ENCODE measurements at places on chromosomes 7 and 10.

- DNase-seq, result no peak
Measured at GRCh38 chr10:84238909-84239308, 2.4 kb downstream of the LRIT1 start.

DNA sequence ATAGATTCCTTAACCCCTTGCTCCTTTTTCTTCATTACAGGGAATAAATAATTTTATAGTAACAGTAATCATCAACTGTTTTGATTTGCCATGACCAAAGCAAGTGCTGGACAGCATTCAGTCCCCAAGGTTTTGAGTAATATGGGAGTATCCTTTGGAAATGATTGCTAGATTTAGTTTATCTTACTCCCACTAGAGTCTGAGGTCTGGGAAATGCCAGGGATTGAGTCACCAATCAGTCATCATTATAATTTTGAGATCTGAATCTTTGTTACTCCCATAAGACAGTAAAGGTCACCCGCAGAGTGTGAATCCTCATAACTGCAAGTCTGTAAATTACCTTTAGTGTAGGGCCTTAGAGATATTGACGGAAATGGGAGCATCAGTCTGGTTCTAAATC lies 133.7 kb upstream of the SEMA3E start:
- no peak for DNase-seq

DNA sequence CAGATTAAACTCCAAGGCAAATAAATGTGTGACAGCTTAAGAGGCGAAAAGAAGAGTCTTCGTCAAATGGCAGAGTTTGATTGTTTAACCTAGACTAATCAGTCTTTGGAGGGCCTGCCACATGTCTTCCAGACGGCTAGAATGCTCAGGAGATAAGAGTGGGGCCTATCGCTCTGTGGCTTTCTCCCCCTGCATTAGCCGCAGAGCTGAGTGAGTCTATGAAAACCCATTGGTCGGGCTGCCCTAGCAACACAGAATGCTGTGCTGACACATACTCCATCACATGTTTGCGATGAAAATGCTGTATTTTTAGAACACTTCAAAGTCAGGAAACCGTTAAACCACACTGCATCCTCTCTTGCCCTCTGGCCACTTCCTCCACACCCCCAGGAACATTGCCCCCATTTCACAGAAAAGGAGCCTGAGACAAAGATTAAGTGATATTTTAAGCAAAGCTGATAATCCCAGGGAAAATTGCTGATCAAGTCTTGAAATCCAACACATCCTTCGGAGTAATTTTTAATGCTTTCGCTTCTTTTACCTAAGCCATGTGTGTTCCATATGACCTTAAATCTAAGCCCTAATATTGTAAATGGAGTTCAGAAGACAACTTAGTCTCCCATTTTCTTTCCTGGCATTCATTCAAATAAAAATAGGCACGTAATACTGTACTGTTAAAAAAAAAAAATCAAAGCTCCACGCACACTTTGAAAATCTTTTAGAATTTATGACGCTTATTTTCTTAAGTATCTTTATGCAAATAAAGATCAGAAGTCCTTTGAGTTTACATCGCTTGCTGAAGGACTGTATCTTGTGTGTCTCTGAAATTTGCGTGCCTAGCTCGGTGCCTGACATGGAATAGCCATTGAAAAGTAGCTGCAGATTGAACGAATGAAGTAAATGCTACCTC lies 161.2 kb downstream of the CELF2 start:
- DNase-seq, result no peak

DNA sequence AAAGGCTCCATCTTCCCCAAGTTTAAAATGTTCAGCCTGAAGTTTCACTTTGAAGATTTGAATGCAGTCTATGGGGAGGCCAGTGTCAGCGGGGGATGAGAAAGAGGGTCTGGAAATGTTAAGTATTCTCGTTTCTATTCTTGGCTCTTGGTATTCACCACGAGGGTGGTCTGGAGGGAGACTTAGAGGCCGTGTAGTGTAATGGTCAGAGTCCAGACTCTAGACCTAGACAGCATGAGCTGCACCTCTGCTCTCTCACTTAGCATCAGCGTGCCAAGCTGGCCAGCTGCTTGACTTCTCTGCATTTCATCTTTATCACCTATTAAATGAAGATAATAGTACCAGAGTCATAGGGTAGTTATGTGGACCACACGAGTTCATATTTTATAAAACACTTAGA lies 57.9 kb downstream of the MKX start:
- no peak for DNase-seq

- no peak for DNase-seq
Measured at GRCh38 chr7:123755338-123755737, 6.5 kb upstream of the WASL start.

GRCh38 chr7:114650491-114650890 lies 235.9 kb downstream of the FOXP2 start:
- no peak for DNase-seq

- no peak for DNase-seq
Measured at GRCh38 chr7:25515633-25516275, 287.5 kb upstream of the NPVF start.

DNA sequence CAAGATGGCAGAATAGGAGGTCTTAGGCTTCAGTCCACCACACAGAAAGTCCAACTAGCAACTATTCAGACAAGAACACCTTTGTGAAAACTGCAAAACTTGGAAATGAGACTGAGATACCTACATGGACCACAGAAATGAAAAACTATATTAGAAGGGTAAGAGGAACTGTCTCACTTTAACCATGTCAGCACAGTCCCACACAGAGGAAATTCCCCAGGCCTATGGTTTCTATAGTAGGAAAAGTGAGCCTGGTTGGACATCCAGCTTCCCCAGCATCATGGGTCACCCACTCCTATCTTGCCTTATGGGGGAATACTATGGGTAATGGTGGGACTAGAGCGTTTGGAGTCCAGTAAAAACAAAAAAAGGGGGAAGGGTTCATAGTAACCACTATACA lies 38.8 kb upstream of the CDK6 start:
- DNase-seq, result no peak

DNA sequence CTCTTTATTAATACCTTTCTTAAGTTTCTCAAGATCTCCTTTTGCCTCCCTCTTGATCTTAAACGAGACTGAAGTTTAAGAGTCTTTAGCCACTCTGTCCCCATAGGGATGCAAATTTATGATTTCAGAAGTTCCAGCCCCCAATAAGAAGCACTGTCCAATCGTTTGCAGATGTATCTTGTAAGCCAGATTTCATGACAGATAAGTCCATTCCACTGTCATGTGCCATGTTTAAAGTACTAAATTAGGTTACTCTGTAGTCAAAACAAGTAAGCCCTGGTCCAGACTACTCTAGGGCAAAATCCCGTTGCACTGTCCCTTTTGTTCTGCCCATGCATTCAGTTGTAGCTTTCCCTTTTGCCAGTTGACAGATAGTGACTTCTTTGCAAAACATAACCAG lies 157.2 kb upstream of the KAT6B start:
- DNase-seq, result no peak

DNA sequence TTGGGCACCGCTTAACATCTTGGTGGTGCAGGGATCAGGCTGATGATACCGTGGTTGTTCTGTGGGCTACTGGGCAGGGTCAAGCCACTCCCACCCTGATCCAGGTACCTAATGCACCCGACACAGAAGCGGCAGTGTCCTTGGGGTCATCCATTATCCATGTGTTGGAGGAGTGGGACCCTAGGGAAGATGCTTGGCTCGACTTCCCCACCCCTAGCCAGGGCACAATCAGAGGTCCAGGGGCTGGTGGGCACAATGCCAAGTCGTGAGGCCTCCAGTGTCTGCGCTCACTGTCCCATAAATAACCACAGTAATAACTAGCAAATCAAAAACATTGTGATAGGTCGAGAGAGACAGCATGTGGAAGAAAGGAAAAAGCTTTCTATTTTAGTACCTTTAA lies 37.7 kb downstream of the HTRA1 start:
- no peak for DNase-seq

DNA sequence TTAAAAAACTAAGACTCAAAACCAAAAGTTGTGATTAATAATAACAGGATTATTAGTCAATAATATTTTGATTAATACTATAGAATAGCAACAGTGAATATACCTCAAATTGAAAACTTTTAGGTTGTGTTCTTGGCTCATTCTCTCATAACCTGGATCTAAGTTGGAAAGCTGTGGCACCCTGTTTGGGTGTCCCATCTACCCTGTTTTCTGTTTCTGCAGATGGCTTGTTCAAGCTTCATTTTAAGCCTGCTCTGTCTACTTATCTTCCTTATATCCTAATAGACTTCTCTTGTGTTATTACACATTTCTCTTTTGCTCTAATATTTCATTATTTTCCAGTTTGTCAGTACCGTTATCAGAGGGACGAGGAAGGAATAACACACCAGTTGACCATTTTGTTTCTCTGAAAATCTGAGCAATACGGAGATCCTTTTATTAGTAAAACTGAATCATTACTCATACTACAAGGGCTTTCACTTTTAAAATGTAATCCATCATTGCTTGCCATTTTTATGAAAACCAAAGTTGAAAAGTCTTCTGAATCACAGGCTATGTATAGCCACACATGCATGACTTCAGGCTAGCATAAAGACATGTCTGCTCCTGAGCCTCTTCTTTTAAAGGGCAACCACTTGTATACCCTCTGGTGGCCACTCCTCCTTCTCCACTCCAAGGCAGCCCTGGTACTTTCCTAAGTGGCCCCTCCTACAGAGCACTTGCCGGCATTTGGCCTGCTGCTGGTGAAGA lies 22.3 kb downstream of the COX15 start:
- no peak for DNase-seq

GRCh38 chr10:80516506-80517075 lies 21.1 kb upstream of the SH2D4B start:
- DNase-seq, result no peak

DNA sequence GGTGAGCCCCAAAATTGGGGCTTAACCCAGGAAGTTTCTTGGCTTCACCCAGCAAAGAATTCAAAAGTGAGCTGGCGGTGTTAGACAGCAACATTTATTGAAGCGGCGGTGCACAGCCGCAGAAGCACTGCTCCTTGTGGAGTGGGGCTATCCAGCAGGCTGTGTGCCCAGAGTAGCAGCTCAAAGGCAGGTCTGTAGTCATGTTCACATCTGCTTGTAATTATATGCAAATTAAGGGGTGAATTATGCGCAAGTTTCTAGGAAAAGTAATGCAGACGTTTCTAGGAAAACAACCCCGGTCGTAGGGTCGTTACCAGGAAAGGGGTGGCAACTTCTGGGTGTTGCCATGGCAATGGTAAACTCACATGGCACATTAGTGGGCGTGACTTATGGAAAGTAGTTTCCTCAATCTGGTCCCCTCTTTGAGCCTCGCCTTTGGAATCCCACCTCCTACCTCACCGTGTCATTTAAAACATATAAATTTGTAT lies 13.7 kb upstream of the KBTBD2 start:
- DNase-seq, result peak; percentile 98

DNA sequence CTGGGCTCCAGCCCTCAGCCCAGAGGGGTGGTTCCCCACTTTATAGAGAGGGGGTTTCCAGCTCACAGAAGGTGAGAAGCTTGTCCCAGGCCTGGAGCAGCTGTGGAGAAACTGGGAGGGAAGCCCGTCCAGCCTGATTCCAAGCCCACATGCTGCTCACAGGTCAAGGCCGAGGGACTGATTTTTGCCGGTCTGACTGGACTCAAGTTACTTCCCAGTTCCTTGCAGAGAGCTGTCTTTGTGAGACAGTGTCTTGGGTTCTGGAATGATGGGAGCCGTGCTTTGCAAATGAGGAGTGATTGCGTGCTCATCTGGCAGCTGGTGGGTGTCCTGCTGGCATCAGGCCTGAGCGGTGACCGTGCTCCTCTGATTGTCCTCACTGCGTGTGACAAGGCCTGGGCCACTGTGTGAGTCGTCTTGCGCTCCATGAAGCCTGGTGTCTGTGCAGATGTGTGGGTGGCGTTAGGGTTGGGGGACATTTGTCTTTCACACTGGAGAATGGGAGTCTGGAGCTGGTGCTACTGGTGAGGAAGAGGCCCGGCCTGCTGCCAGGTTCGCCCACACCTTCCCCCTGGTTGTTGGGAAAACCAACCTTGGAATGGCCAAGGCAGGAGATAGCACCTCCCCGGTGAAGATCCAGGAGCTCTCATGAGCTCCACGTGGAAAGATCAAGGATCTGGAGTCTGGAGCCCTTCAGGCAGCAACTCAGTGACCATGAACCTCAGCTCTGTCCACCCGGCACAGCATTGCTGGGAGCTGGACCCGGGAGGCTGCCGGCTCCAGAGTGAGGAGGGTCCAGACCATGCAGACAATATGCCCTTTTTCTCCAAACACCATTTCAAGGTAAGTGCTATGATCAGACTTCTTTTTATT lies 129.6 kb downstream of the SMURF1 start:
- no peak for DNase-seq

- no peak for DNase-seq
Measured at GRCh38 chr10:13420532-13421307, 72.6 kb upstream of the SEPHS1 start.

GRCh38 chr10:124470544-124471434 lies 9.2 kb downstream of the LHPP start:
- no peak for DNase-seq

- peak; percentile 63 for DNase-seq
Measured at GRCh38 chr7:17301471-17302456, 3.3 kb downstream of the AHR start.

GRCh38 chr10:787933-788651 lies 98.6 kb upstream of the DIP2C start:
- no peak for DNase-seq

- DNase-seq, result no peak
Measured at GRCh38 chr10:128036746-128037543, 89.3 kb downstream of the MKI67 start.

- peak; percentile 10 for DNase-seq
Measured at GRCh38 chr10:115898242-115898641, 374.8 kb downstream of the GFRA1 start.

GRCh38 chr7:11591055-11591633 lies 240.9 kb downstream of the THSD7A start:
- DNase-seq, result peak; percentile 55

DNA sequence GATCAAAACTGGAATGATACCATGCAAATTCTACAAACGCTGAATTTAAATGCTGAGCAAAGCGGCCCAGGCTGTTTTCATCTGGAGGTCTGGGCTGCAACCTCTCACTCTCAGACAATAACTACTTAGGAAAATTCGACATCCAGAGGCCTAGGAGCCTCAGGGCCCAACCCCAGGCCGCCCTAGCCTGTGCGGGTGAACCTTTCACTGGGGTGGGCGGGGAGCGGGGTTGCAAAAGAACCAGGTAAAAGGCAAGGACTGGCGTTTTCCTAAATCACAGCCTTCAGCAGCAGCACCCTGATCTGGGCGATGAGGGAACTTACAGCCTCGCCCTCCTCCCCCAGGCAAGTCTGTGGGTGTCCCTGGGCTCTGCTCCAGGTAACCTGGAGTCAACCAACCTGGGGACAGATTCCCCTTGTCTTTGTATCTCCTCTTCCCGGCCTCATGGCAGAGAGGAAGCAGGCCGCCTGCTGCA lies 33.4 kb downstream of the CALML5 start:
- no peak for DNase-seq

All from A673 (cell line).